ENCODE measurements at places on chromosomes 4 and X. TPM values are rescaled to one million over a fixed set of nuclear protein-coding genes. Genes with fewer than 3 reads are reported as not detected.

POU3F4 gene
- total RNA-seq: not detected

ZFYVE28 gene
- 8.2 TPM for total RNA-seq

TCEAL6 gene
- not detected for total RNA-seq

EPHA5 gene
- total RNA-seq: not detected

Data from placental epithelial cell (primary cell).